Metanephros (tissue), 2 donors: ENCODE measurements at places on chromosomes 12 and 14. TPM values are rescaled to one million over a fixed set of nuclear protein-coding genes. Genes with fewer than 3 reads are reported as not detected.

Gene KRT80
- 0.70 TPM for total RNA-seq

Gene CCDC197
- total RNA-seq, result 0.23 TPM

Gene STYK1
- 1.1 TPM for total RNA-seq

Gene PIWIL1
- total RNA-seq, result 0.35 TPM

Gene SFSWAP
- 37.0 TPM for total RNA-seq

Gene PPP1R36
- 0.41 TPM for total RNA-seq

Gene ADAM20
- 3.2 TPM for total RNA-seq

Gene PRB4
- total RNA-seq, result not detected

Gene ALDH2
- total RNA-seq, result 56.5 TPM

Gene AMN
- total RNA-seq, result 33.7 TPM

Gene EMP1
- 66.7 TPM for total RNA-seq

Gene INHBC
- 0.41 TPM for total RNA-seq

Gene TTLL5
- 24.8 TPM for total RNA-seq

Gene GOLGA5
- total RNA-seq, result 21.7 TPM

Gene SEL1L
- total RNA-seq, result 53.0 TPM

Gene PTPRO
- total RNA-seq, result 85.1 TPM

Gene IAPP
- not detected for total RNA-seq
